Lung (tissue), 17 donors: ENCODE measurements at places on chromosomes 2 and 18. TPM values are rescaled to one million over a fixed set of nuclear protein-coding genes. Genes with fewer than 3 reads are reported as not detected.

Gene GRB14
- 20.2 TPM for total RNA-seq

Gene LRP2
- total RNA-seq, result 39.5 TPM

Gene MDH1
- total RNA-seq, result 120 TPM

Gene DTNB
- total RNA-seq, result 24.5 TPM

Gene FEV
- not detected for total RNA-seq

Gene ZNF892
- total RNA-seq, result 7.0 TPM

Gene DNAH7
- 32.9 TPM for total RNA-seq

Gene TMEM247
- not detected for total RNA-seq

Gene TFCP2L1
- 36.1 TPM for total RNA-seq

Gene HOXD13
- not detected for total RNA-seq

Gene SPTBN1
- total RNA-seq, result 431 TPM

Gene TBR1
- not detected for total RNA-seq

Gene SMYD1
- 0.20 TPM for total RNA-seq

Gene VAMP5
- 68.8 TPM for total RNA-seq

Gene C18orf54
- total RNA-seq, result 11.6 TPM
